Fibroblast of villous mesenchyme (primary cell): ENCODE measurements at places on chromosomes 6 and 20. TPM values are rescaled to one million over a fixed set of nuclear protein-coding genes. Genes with fewer than 3 reads are reported as not detected.

GRCh38 chr6:54308289-54308985, at the start of gene TINAG:
Gene TINAG, plus strand, starts transcription at chr6:54308441. Its CDS starts 110 bp downstream, at chr6:54308551.
- DNase-seq = no peak

GRCh38 chr6:6595952-6596351, 7.4 kb downstream of the LY86 start:
- no peak for DNase-seq

RIPPLY2 gene
- not detected in 2 replicates for total RNA-seq

DNA sequence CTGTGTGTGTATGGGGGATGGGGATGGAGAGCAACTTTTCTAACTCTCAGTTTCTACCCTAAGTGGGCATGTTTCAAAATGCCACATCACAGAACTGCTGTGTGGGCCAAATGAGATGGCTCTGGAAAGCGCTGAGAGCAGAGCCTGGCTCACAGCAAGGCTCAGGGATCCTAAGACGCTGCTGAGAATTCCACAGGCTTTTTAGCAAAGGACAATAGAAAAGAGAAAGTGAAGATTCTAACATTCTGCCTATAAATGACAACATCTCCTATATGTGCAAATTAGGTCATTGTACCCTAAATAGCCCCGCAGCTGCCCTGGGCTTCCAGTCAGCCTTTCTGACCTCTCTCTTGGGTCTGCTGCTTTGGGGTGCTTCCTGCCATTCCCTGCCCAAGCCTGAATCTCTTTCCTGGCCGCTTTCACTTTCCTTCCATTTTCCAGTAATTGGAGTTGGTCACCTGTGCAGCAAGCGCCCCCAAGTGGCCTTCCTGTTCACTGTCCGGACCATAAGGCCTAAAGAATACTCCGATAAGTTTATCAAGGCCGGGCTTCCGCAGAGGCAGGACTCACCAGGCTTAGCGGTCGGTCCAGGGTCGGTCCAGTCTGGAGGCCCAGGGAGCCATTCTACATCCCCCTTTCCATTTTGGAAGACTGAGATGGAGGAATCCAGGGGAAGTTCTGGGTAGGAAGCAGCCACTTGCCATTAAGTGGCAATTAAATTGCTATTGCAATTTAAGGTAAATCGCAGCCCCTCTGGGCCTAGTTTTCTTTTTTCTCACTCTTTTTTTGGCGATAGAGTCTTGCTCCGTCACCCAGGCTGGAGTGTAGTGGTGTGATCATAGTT, 6.7 kb upstream of the DDR1 start:
- DNase-seq = peak; percentile 95

DNA sequence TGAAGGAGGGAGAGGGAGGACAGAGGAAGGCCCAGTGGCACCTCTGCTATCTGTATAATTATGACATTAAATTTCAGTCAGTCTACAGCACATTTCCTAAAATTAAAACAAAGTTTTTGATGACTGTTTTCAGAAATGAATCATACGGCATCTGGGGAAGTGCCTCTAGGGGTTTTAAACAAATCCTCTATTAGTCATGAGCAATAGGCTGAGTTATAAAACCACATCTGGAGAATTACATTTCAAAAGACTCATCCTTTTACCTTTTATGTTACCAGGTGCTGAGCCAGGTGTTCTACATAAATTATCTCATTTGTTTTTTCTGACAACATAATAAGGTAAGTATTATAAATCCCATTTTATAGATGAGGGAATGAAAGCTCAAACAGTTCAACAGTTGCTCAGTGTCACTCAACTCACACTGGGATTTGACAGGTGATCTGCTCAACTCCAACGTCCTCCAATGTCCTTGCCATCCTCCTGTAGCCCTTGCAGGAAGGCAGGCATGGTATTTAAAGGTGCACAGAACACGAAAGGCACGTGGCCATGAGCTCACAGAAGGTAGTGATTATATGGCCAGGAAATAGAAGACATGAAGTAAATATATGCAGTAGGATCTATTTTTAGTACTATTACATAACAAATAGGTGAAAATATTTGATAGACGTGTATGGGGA, 184.2 kb upstream of the MAN1A1 start:
- DNase-seq = peak; percentile 82

FAM217A gene
- total RNA-seq = not detected in 2 replicates

TAAR5 gene
- not detected in 2 replicates for total RNA-seq

GRCh38 chr20:44540834-44541233, 19.0 kb upstream of the SERINC3 start:
- DNase-seq = peak; percentile 43

GRCh38 chr6:46704562-46704961, 16.9 kb downstream of the TDRD6 start:
- DNase-seq = peak; percentile 8

LY6G6C gene
- total RNA-seq = not detected in 2 replicates

CCNC gene
- 93.7 and 117 TPM in 2 replicates for total RNA-seq

DNA sequence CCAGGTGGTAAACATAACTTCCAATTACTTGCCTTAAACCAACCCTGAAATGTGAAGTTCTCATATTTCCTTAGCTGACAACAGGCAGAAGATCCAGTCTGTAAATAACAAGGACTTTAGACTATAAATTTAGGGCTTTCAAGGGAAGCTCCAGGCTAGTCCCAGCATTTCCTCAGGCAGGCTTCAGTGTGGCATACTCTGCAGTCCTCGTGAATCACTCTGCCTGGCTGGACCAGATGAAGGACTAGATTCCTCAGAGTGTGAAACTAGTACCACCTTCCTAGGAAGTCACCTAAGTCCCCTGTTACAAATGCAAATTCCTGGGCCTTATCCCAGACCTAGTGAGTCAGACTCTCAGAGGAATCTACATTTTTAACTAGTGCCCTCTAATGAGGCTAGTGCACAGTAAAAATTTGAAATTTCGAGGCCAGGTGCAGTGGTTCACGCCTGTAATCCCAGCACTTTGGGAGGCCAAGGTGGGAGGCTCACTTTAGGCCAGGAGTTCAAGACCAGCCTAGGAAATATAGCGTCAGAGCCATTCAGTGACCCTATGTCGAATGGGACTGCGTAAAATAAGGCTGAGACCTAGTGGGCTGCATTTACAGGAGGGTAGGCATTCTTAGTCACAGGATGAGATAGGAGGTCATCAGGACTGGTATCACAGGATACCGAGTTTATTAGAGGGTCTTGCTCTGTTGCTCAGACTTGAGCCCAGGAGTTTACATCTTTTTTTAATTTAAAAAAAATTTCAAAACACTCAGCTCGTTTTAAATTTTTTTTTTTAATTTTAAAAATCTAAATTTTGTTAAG, 279.6 kb upstream of the JARID2 start:
- no peak for DNase-seq

DNA sequence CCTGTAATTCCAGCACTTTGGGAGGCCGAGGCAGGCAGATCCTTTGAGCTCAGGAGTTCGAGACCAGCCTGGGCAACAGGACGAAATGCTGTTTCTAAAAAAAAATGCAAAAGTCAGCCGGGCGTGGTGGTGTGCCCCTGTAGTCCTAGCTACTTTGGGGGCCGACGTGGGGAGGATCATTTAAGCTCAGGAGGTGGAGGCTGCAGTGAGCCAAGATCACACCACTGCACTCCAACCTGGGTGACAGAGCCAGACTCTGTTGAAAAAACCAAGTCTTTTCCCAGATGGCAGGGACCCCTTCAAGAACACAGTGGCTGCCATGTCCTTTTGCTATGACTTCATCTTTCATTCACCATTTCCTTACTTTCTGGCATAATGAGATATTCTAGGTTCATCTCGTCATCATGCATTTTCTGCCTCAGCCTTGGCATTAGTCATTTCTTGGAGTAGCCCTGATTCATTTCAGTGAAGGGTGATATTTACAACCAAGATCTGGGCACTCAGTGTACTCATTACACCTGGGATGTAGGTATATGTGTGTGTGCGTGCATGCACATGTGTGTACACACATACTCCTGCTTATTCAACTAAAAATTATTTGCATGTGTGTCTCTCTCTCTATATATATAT, 61.4 kb upstream of the TOX2 start:
- DNase-seq = no peak

BPIFB1 gene
- not detected in 2 replicates for total RNA-seq

DEFB123 gene
- not detected in 2 replicates for total RNA-seq

DNA sequence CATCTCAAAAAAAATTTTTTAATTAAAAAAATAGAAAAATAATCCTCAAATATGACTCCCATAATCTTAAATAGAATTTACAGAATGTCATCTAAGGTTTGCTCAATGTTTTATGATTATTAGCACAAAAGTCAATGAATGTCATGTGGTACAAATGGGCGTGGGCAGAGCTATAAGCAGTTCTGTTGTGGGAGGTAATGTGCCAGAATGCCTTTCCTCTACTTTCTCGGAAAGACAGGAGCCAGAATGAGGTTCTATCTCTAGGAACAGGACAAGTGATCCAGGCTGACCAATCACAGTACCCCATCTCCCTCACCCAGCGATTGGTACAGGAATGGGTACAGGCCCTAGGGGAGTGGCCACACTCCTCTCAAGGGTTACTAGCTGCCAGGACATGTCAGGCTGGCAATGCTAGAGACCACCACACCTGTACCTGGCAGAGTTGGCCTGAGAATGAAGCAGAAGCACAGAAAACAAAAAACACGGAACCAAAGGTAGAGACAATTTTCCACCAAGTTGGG, 15.1 kb downstream of the RALGAPA2 start:
- no peak for DNase-seq

- DNase-seq = no peak
Measured at GRCh38 chr6:149560736-149561135, 5.4 kb upstream of the GINM1 start.

DNA sequence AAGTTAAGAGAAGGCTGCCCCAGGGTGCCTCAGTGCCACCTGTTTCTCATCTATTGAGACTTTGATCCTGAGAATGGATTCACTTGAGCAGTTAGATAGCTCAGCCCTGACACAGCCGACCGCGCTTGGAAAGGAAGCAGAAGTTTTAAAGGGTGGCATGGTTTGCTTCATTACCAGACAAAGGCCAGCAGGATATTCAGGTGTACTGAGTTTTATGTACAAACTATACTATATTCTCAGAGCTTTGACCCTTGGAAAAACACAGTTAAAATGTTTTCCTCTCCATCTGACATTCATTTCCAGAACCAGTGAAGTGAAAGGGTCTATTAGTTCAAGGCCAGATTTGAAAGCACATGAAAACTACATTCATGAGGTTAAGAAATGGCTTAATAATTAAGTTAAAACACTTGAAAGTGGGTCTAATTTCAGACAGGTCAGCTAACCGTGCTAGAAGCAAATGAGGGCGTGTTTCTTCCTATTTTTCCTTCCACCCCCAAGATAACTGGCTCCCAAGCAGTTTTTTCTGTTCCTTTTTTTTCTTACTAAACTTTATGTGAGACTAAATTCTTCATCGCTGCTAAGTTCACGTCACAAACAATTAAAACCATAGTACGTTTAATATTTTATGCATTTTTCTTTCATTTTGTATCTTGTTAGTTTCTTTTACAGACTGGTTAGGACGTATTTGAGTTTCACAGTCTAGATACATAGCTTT, 385.3 kb upstream of the SOX4 start:
- no peak for DNase-seq

DNA sequence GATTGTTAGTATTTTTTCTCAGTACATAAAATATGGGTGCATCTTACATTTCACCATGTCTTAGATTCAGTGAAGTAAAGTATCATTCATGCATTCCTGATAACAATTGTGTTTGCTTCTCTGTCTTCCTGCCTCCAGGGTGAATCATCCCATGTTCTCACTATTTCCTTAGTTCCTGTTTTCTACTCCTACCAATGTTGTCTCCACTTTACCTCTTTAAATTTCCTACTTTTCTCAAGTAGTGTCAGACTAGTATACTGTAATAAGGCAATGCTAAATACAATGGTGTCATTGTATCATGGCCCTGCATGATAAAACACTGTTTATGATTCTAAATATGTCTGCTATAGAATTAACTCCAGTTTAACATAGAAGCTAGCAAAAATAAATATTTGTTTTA, 37.4 kb upstream of the GABRR1 start:
- DNase-seq = no peak

MUCL3 gene
- total RNA-seq = not detected in 2 replicates

DNA sequence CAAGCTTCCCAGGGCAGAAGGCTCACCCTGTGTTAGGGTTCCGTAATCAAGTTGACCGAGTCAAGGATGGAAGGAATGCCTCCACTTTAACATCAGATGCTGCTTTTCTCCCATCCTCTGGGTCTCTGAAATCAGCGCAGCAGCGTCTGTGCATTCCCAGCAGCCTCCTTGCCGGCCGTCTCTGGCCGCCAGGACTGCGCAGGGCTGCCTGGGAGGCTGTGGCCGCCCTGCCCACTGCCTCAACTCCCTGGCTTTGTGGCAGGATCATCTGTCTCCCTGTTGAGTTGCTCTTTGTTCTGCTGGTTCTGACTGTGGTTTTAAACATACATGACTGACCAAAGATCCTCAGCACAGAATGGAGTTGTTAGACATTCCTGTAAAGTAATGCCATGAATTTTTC, 56.5 kb downstream of the DLL1 start:
- DNase-seq = no peak

DNA sequence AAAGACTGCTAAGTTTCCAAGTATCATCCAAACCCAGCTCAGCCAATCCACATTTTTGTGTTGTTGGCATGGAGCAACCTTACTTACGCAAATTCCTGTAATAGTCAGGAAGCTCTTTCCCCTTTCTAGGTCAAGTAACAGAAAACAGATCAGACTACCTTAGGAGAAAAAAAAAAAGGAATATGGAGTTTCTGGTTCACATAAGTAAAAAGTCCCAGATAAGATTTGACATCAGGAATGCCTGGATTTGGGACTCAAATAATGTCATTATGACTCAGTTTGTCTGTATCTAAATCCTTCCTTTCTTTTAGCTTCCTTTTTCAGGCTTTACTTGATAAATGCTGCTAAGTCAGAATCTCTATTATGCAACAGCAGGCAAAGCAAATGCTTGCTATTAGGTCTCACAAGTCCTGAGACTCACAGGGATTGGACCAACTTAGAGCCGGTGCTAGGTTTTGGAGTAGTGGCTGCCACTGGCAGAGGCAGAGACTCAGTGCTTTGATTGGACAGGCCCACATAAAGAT, 44.5 kb downstream of the NCOA7 start:
- DNase-seq = peak; percentile 88

DNA sequence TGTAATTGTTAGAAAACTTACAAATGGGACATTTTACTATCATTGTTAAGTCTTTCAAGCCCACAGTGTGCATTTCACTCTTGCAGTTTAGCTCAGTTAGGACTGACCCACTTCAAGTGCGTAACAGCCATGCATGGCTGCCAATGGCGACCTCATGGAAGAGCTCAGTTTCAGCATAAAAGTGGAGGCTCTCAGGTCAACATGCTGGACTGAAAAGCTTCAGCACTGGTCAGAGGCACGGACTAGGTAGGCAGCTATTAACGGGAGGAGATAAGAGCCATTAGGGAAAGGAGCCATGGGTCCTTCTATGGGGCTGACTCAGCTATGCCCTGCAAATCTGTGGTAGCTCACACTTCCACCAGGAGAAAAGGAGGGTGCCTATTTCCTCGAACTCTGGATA, 101.8 kb downstream of the TTLL2 start:
- DNase-seq = no peak

LAMA2 gene
- 40.2 and 49.6 TPM in 2 replicates for total RNA-seq

- no peak for DNase-seq
Measured at GRCh38 chr6:148138573-148138972, 204.1 kb upstream of the SASH1 start.

KIF25 gene
- under 0.01 TPM in 1 of 2 replicates, not detected in the other for total RNA-seq
